ENCODE measurements at places on chromosomes 6 and 20.
A peak's percentile ranks its signal among the peaks of the same experiment; 100 is the strongest.

- DNase-seq: no peak
Observed at GRCh38 chr6:147222160-147222838, 18.1 kb downstream of the STXBP5 start.

DNA sequence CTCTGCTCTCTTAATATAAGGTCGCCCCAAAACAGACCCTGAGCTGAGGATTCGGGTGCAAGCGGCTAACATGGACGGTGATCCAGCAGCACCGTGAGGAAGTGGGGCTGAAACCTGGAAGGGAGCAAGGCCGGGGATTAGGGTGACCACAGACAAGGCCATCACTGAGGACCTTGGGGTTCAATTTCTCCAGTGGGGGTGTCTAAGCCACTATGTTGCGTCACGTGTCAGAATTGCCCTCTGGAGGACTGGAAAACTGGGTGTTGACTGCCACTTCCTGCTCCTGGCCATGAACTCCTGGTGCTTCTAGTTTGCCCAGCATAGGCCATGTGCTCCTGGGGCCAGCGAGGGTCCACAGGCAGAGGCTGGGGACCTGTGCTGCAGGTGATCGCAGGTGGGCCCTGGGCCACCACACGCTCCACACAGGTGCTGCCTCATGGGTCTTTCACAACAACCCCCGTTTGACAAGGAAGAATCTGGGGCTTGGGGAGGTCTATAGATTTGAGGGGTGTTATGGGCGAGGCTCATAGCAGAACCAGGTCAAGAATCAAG is 101.9 kb downstream of the CDH26 start:
- no peak for DNase-seq

DNA sequence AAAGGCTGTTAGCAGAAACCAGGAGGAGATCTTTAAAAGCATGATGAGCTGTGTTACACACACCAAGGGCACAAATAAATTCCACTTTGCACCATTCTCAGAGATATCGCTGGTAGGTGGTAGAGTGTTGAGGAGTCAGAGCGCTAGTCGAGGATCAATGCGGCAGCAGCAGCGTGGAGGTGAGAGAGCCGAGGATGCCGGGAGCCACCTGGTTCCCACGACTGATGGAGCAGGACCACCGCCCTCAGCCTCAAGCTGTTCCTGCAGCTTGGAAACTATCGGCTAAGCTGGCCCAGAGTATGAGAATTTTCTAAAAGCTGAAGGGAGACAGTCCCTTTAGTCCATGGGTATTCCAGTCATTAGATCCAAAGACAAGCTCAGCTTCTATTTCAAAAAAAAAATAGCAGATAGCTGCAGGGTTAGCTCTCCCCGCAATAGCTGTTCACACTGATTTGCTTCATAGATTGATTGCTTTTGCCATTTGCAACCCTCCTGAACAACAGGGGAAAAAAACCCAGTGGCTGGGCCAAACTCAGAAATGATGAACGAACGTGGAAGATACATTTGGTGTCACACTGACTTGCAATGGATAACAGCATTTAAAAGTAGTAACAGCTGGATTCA is 106.2 kb downstream of the LCA5 start:
- no peak for DNase-seq

GRCh38 chr6:27279513-27280063 is 32.1 kb downstream of the PRSS16 start:
- DNase-seq: peak; percentile 47

DNA sequence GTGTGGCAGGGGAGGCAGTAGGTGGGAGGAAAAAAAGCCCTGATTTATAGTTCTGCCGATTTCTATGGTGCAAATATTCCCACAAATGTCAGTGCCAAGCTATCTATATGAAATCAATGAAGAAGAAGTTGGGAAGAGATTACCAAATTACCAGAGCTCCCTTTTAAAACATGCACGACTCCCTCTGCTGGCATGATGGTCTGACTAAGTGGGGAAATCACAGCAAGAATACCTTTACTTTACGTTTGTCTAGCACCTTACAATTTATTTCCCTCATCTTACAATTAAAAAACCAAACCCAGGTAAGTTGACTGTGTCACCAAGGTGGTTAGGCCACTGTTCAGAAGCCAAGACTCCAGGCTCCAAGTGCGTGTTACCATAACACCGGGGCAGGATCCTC is 55.6 kb downstream of the AGPAT4 start:
- no peak for DNase-seq

DNA sequence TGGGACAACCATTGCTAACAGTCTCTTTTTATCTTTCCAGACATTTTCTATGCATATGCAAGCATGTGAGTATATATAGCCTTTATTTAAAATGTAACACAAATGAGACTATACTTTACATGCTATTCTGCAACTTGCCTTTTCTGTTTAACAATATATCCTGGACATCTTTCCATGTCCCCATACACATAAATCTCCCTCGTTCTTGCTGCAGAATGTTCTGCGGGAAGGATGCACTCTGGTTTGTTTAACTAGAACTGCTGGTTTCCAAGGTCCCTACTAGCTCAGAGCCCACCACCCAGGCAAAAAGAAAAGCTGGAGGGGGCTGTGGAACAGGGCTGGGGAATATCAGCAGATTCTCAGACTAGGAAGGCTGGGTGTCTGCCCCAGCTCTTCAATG is 35.2 kb upstream of the CCDC167 start:
- DNase-seq: no peak

- no peak for DNase-seq
Observed at GRCh38 chr6:125718109-125718508, 31.3 kb upstream of the HEY2 start.

DNA sequence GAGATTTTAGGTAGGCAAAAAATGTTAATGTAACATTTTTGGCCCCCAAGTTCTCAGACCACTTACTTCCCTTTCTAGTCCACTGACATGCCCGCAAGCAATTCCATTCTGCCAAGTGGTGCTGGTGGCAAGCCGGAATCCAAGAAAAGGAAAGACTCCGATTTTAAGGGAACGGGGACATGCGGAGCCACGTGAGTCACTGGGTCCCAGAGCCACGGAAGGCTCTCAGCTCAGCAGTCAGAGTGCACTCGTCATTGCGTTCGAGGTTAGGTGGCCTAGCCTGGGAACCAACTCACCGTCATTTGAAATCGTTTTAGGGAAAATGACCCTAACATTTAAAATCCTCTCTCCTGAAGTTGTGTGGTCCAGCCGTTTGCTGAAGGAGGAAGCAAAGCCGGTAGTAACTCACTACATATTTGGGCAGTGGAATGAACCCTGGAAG is 711 bp upstream of the SIRT5 start:
- DNase-seq: peak; percentile 9

DNA sequence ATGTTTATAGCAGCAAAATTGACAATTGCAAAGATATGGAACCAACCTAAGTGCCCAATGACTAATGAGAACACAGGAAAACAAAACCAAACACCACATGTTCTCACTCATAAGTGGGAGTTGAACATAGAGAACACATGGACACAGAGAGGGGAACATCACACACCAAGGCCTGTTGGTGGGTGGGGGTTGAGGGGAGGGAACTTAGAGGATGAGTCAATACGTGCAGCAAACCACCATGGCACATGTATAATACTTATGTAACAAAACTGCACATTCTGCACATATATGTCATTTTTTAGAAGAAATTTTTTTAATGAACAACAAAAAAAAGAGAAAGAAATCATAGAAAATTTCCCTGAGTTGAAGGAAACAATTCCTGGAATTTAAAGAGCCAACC is 3.9 kb downstream of the EPM2A start:
- DNase-seq: no peak

GRCh38 chr6:7590918-7591302 is 912 bp downstream of the SNRNP48 start:
- no peak for DNase-seq

DNA sequence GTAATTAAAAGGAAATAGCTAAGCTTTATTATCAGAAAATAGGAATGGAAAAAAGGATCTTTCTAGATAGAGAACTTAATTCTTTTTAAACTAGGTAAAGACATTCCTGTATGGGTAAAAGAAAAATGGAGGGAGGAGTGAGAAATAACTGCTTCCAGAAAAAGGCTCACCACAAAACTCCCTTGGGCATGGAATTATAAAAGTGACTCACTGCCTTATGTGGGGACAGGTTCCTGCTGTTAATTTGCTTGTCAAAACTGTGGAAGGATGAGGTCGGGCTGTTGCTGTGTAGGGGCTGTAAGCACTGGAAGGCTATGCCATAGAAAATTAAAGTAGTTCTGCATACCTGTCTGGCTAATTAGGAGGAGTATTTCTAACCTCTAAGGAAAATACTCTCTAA is 158.7 kb downstream of the UBE3D start:
- DNase-seq: no peak

- DNase-seq: no peak
Observed at GRCh38 chr20:31840906-31841816, 4.2 kb downstream of the FOXS1 start.

GRCh38 chr6:82584194-82584695 is 220.6 kb downstream of the TPBG start:
- no peak for DNase-seq

GRCh38 chr20:62975251-62975760 is 22.8 kb downstream of the SLC17A9 start:
- DNase-seq: no peak

GRCh38 chr6:132190097-132190814 is 211.0 kb downstream of the MOXD1 start:
- no peak for DNase-seq

DNA sequence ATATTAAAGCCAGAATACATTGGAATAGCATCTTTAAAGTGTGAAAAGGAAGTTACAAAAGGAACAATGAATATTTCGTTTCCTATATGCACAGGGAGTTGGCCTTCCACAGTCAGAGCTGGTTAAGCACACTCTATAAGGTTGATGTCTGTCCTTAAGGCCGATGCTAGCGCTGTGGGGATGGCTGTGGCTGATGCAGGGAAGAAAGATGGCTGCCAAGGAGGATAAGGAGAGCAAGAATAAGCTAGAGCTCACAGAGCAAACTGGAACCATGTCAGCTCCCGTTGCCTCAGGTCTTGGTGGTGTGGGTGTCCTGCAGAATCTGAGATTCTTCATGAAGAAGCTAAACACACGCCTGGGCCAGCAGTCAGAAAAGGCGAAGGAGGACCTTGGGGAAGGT is 20.8 kb upstream of the STX11 start:
- no peak for DNase-seq

DNA sequence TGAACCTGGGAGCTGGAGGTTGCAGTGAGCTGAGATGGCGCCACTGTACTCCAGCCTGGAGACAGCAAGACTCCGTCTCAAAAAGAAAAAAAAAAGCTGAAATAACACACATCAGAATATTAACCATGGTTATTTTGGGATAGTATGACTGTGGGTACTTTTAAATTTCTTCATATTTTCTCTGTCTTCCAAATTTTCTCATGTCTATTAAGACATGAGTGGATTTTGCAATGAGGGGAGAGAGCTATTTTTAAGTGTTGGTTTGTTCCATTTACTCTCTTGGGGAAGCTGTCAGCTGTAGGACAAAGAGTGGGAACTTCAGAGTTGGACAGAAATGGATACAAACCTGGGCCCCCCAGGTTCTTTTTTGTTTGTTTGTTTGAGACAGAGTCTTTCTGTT is 10.3 kb downstream of the ADISSP start:
- DNase-seq: no peak

DNA sequence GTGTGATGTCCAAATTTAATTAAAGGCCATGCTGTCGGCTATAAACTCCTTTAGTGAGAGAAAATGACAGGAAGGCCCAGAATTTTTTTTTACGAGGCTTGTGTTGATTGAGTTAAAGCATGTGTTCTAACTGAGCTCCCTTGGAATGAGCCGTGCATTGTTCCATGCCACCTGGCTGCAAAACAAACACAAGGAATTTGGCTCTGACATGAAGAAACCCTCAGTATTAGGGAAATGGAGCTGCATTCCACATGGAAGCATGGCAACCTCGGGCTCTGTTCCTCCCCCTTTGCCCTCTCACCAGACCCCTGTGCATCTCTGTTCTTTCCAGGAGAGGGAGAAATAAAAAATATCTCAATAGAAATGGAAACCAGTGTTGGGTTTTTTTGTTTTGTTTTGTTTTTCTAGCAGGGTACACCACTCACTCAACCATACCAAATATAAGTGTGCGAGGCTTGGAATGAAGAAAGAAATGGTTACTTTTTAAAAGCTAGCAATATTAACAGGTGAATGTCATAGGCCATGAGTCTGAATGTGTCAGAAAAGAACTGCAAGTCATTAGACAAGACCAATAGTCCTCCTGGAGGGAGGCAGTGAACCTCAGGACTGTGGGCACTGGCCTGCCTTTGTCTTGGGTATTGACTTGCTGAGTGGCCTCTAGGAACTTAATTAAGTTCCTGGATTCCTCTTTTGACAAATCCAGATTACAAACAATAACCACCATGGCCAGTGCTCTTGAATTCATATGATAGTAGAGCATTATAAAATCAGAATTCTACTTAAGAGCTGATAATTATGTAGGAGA is 935.1 kb downstream of the KIF16B start:
- peak; percentile 6 for DNase-seq

DNA sequence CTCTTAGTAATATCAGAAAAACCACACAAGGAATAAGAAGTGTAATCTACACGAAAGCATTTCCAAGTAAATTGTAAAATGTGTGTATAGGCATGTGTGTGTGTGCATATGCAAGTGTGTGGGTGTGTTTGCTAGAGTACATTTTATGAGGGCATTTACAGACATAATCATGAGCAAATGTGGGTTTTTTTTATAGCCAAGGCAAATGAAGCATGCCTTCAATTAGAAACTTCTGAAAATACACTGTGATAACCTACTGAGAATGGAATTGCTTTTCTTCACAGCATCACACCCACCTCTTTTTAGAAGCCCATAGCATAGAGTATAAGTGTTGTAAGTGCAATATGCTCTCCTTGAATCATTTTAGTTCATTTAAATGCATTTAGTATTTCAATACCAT is 1721.1 kb downstream of the GRIK2 start:
- no peak for DNase-seq

DNA sequence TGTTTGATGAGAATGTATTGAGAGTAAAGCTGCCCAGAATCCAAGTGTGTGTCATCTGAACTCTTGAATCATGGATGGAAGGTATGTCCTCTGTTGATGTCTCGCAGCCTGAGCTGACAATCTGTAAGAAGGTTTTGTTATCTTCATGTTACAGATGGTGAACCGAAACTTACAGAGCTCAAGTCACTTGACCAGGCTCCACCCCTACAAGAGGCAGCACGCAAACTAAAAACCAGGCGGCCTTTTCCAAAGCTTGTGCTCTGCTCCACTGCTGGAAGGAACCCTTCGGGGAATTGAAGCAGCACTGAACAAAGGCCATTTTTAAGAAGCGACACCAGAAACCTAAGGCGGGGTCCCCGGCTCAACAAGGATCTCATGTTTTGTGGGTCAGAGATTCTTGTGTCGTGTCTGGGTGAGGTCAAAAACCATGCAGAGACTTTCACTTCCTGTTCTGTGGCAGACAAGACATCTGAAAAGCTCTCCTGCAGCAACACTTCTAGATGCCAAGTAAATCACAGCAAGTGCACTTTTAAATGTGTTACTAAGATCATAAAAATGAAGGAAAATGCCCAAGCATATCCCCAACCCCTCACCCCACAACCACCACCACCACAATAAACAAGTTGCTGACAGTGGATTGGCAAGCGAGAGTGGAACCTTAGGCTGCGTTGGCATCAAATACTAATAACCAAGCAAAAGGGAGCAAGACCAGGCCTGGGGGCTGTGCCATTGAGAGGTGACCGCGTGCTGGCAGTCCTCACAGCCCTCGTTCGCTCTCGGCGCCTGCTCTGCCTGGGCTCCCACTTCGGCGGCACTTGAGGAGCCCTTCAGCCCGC is 27.3 kb downstream of the NQO2 start:
- DNase-seq: no peak

GRCh38 chr6:124819346-124819745 is 142.9 kb upstream of the RNF217 start:
- DNase-seq: no peak

GRCh38 chr20:34792687-34793363 is 32.6 kb downstream of the NCOA6 start:
- DNase-seq: no peak

- no peak for DNase-seq
Observed at GRCh38 chr6:46219661-46220060, 48.9 kb upstream of the ENPP5 start.

Measured in SHP77 (cell line).